ENCODE measurements at places on chromosomes 2 and 18.

- DNase-seq, result no peak
Measured at GRCh38 chr2:226310146-226310545, 489.5 kb downstream of the IRS1 start.

DNA sequence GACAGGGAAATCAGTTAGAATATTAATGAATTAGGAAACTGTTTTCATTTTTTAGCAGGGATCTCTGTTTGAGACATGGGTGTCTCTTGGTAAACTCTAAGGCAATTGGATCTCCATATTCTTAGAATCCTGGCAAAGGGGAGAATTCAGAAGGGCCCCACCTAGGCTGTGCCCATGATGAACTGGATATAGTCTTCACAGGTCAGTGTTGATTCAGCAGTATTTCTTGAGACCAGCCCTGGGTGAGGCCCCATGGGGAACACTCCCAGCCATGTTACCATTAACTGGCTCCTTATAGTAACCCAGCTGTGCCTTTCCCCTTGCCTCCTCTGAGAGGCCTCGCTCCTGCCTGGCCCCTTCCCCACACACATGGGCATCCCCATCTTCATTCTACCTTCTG is 76.7 kb downstream of the TCF7L1 start:
- no peak for DNase-seq

GRCh38 chr2:163655667-163656066 is 80.1 kb downstream of the FIGN start:
- DNase-seq, result no peak

- DNase-seq, result no peak
Measured at GRCh38 chr18:13039806-13040205, 48.6 kb downstream of the CEP192 start.

DNA sequence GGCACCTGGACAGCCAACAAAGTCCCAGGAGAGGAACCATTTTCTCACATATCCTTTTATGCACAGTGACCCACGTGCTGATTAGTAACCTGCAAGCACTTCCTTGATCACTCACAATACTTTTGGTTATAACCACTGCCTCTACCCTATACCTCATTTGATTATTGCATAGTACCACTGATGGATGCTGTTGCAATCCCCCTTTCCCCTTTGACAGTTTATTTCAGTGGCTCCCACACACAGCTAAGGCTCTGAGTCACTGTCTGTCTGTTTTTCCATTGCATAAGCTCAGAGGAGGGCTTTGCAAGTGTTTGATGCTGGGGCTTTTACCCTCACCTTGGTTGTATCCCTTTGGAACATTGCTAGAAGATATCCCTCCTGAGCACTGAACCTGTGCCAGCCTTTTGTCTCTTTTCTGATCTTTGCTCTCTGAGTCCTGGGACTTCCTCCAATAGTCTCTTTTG is 101.7 kb upstream of the RBBP8 start:
- no peak for DNase-seq

GRCh38 chr2:156769802-156770201 is 333.6 kb downstream of the GPD2 start:
- DNase-seq, result no peak

DNA sequence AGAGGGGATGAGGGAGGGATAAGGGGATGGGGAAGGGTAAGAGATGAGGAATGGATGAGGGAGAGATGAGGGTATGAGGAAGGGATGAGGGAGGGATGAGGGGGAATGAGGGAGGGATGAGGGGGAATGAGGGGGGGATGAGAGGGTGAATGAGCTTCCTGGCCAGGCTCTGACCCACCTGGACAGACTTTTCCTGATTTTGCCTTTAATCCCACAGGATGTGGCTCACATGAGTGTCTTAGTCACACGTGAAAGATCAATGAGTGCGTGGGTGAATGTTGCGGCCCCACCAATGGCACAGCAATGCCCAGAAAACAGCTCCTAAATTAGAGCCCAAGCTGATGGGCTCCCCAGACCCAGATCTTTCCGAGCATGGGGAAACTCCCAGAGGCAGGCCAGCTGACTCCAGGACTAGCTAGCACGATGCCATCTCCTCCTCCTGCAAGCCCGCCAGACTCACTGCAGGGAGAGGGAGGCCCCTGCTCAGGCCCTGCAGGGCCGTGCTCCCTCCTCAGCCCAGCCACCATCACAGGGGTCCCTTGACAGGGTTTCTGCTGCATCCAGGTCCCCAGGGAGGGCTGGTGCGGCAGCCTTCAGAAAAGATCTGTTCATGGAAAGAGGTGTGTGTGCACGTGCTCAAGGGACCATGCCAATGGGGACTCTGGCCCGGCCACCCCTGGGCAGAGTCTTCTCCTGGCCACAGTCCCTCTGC is 41.4 kb downstream of the AQP12A start:
- no peak for DNase-seq
